ENCODE measurements at places on chromosomes 16 and 17.

DNA sequence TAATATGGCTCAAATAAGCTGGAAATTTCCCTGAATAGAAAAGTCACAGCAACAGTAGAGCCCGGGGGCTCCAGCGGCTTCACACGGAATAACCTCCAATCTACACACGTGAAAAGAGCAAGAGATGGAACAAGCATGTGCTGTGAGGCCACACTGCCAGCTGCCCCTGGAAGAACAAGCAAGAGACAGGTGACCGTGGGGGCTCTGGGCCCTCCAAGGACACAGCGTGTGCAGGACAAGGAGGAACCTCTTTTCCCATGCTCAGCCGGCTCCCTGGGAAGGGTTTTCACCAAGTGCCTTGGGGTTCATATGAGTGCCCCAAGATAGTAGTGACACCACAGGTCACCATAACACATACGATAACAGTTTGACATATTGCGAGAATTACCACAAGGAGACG lies 110.2 kb upstream of the ZNF750 start:
- no peak for DNase-seq

- DNase-seq = no peak
Measured at GRCh38 chr17:78263063-78263735, 31.8 kb downstream of the TMEM235 start.

DNA sequence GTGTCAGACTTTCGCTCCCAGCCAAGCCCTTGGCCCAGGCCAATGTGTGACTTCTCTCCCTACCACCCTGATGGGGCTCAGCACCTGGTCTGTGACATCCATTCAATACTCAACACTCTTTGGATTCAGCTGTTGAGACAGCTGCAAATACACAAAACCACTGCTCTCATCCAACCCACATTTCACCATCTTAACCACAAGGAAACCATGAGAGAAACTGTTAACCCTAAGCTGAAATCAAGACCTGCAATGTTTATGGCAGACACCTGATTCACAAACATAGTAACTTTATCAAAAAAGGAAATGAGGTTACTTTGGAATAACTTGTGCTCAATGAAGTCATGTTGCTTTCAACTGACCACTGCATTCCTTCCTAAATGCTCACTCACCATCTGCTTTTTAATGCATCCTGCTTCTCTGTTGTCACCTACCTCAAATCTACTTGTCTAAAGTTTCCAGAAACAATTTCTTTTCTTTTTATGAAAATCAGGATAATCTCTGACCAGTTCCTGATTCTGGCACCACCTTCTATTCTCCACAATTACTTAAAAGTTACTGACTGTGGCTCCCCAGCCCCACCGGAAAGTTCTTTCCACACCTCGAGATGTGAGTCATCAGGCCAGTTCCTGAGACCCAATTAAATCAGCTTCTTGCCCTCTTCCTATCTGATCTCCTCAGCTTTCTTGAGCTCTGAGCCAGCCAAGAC lies 88.2 kb downstream of the NOG start:
- DNase-seq = peak; percentile 74

DNA sequence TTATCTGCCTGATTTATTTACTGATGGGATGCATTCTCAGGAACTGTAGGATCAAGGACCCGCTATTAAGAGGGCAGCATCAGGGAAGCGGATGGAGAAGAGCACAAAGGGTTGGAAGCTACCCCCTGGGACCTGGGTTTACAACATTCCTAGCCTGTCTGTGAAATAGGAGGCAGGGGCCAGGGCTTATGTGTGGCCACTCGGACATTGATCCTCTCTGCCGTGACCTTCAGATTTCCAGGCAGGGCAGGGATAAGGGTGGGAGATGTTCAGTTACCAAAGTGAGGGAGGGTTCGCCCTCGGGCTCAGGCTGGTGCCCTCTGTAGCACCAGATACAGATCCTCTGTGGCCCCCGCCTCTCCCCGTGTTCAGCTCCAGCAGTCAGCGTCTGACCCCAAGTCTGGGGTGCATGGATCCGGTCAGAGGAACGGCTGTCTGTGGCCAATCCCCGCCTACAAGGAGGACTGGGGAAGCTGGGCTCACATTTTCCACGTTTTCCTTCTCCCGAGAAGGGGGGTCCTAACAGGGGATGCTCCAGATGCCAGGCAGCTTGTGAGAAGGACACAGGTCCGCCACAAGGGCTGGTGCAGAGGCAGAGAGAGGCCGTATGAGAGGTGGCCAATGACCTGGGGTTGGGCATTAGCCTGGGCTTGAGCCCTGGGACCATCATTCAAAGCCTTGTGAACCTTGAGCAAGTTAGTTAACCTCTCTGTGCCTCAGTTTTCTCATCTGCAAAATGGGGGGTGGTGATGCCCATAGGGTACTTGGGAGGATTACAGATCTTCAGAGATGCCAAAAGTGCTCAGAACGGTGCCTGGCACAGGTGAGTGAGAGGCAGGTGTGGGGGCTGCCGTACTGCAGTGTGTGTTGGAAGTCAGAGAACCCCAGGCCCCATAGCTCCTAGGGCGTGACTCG lies 48.3 kb downstream of the ATP2C2 start:
- no peak for DNase-seq

DNA sequence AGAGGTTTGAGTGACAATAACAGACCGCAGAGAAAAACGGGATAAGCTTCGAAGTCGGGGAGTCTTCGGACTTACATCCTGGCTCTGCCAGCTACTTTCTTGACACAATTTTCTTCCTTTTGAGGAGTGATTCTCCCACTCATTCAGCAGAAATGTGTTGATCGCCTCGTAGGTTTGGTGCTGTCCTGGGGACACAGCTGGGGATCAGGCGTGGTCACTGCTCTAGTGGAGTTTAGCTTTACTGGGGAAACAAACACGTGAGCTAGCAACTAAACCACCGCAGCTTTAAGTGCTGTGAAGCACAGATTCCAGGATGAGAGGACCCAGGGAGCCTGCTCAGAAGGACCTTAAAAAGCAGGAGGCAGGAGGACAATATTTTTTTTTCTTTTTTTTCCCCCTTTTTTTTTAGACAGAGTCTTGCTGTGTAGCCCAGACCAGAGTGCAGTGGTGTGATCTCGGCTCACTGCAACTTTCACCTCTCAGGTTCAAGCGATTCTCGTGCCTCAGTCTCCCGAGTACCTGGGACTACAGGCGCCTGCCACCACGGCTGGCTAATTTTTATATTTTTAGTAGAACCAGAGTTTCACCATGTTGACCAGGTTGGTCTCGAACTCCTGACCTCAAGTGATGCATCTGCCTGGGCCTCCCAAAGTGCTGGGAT lies 858 bp downstream of the NUBP1 start:
- no peak for DNase-seq

All from lung microvascular endothelial cell (primary cell).